SK-MEL-5 (cell line): ENCODE measurements at places on chromosomes 5 and 9.

DNA sequence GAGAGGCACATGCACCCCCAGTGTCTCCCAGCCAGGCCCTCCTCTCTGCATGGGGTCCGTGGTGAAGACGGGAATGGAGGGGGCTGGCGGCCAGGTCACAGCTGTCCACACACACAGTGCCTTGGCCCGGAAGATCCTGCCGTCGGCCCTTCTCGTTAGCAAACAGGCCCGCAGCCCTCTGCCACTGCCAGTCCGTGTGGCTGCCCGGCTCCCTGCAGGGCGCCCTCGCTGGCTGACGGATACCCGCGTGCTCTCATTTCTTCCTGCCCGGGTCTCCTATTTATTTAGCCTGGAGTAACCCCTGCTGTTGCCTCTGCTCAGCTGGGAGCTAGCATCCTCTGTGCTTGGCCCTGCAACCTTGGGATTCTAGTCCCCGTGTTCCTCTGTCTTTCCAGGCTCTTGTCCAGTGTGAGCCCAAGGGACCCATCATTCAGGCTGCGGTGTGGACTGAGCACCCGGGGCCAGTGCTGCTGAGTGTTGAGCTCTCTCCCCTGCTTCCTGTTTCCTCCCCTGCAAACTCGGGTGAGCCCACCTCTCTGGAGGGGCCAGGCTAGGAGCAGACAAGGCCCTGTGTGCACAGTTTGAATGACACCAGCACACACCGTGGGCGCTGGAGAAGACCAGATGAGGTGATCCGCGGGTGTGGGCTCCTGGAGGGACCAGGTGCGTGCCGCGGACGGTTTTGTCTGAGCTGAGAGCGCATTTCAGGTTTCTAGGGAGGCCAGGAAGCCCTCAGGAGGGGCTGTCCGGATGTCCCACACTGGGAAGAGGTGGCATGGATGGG is 14.6 kb upstream of the RNU6ATAC start:
- DNase-seq = peak; percentile 15

- peak; percentile 44 for DNase-seq
Measured at GRCh38 chr5:175867587-175868347, 3.6 kb upstream of the CPLX2 start.

- no peak for DNase-seq
Measured at GRCh38 chr5:179126506-179126991, 66.4 kb downstream of the ZNF354C start.

- DNase-seq = no peak
Measured at GRCh38 chr5:164370841-164371240, 865.4 kb downstream of the MAT2B start.

DNA sequence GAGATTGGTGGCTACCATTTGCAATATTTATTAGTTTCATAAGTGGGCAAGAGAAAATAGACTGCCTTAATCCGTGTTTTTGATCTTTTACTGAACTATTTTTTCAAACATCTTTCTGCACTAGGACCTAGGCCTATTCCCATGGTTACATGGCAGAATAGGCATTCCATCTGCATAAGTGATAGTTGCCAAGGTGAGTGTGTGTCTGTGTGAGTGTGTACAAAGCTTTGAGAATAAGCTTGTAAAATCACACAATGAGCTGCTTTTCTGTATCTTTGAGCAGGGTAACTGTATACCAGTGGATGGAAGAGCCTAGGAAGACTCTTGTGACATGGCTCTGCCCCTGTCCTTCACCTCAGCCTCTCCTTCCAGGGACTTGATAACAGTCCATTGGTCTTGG is 92.7 kb downstream of the SGCD start:
- DNase-seq = no peak

GRCh38 chr5:100175346-100175745 is 359.8 kb upstream of the FAM174A start:
- peak; percentile 96 for DNase-seq

DNA sequence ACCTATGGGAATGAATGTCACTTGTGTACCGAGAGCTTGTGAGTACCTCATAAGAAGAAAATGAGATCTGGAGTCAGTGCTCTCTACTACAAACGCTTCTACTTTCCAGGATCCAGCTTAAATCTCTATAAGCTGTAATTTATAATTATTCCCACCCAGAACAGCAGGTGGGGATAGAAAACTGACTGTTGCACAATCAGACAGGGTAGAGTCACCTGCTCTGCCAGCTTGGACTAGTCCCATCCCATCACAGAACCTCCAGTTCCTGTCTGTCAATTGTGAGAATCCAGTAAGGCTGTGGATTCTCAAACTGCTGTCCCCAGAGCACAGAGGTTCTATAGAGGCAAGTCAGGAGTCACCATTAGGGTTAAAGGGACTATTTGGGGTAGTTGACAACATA is 2.0 kb downstream of the SPINK7 start:
- DNase-seq = no peak

GRCh38 chr9:85142968-85143367 is 473.4 kb downstream of the NTRK2 start:
- peak; percentile 57 for DNase-seq

DNA sequence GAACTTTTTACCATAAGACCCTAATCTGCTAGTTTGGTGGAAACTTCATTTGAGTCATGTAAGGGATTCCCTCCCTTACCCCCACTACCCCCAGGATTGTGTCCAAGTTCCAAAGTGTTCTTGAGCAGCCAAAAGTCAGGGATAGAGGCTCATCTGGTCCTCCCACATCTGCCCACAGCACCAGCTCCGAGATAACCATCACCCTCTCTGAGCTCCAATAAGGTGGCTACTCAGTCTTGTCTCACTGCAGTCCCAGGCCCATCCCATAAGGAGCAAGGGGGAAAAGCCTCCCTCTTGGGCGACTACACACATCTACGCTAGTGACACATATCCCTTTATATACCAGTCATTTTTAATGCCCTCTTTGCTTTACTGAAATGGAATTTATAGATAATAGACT is 12.0 kb upstream of the ENC1 start:
- no peak for DNase-seq

DNA sequence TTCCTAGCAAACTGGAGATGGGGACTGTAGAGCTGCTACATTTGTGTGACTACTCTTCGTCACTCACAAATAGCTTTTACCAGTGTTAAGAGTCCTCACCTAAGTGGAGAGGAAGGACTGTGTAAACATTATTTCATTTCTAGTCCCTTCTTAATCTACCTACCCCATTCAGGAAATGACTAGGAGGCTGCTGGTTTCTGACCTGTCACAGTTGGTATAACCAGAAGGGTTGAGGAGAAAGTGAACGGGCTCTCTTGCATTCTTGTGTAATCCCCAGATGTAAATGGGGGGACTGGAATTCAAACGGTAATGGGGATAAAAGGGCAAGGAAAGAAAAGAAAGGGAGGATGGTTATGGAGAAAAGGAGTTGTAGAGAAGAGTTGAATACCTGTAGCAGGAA is 35.4 kb upstream of the BNIP1 start:
- DNase-seq = no peak

DNA sequence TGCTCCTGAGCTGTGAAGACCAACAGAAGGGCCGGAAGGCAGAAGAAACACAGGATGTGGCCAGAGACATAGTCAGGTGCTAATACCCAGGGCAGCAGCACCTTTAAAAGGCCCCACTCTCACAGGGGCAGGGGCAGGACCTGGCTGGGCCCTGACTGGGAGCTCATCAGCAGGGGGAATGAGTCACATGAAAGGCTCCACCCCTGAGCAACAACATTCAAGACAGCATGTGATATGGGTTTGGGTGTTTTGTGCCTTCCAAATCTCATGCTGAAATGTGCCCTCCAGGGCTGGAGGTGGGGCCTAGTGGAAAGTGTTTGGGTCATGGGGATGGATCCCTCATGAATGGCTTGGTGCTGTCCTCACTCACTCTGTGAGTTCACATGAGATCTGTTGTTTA is 181.7 kb downstream of the ERCC6L2 start:
- peak; percentile 70 for DNase-seq

DNA sequence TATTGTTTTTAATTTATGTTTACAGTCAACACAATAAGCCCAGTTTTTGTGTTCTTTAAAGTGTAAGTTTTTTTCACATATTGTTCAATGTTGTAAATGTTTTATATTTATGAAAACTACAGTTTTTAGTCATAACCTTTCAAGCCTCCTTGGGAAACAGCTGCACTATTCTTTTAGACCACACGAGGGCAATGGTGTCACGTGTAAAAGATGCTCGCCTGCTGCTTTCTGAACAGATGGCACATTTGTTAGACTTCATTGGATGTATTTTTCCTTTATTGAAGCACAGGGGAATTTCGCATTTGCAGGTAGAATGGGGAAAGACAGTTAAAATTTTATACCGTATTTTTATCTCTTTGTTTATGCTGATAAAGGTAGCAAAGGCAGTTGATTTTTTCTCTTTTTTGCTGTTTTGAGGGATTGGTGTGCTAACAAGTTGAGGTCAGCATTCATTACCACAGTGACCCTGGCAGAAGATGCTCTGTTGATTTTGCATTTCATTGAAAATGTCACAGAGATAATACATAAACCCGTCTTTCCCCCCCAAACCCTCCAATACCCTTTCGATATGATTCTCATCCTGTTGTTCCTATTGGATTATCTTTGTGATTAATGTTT is 59.0 kb downstream of the MAT2B start:
- DNase-seq = peak; percentile 71

GRCh38 chr5:31196309-31196708 is 2.8 kb downstream of the CDH6 start:
- DNase-seq = peak; percentile 48

- DNase-seq = peak; percentile 63
Measured at GRCh38 chr5:51960617-51961121, 577.4 kb downstream of the ISL1 start.

DNA sequence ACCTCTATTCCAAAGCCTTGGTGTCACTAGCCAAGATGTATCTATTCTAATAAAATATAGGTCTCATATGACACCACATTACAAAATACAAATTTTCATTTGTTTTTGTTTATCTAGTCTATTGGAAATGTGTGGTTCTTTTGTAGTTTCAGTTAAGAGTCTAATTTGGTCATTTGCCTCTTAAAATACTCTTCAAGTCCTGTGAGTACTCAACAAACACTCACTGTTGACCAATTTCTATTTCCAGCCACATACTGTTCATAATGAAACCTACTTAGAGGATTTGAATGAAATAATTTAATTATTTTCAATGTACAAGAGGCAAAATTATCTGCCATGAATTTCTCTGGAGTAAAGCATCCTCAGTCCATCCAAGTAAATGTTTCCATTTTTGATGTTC is 40.6 kb downstream of the SLC1A3 start:
- no peak for DNase-seq

- no peak for DNase-seq
Measured at GRCh38 chr5:78778538-78778937, 130.0 kb upstream of the LHFPL2 start.
